AG08395 (cell line): ENCODE measurements at places on chromosomes 2 and 18.

GRCh38 chr18:13450289-13451212, 232.0 kb downstream of the LDLRAD4 start:
- no peak for DNase-seq

DNA sequence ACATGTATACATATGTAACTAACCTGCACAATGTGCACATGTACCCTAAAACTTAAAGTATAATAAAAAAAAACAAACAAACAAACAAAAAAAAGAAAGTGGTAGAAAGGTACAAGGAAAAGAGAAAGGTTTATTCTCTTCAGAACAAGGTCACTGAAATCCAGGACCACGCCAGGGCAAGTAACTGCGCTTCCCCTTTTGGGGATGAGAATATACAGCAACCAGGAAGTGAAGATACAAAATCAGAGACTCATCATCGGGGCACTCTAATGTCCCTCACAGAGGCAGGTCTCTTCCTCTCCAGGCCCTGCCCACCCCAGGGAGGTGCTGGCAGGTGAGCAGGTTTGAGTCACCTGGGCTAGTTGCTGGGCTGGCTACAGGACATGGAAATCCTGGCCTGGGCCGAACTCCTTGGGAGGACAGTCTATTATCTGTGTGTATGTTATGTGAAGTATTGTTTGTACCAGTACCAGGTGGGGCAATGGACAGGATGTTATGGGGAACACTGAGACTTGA, 100.4 kb upstream of the GPR45 start:
- DNase-seq: no peak

DNA sequence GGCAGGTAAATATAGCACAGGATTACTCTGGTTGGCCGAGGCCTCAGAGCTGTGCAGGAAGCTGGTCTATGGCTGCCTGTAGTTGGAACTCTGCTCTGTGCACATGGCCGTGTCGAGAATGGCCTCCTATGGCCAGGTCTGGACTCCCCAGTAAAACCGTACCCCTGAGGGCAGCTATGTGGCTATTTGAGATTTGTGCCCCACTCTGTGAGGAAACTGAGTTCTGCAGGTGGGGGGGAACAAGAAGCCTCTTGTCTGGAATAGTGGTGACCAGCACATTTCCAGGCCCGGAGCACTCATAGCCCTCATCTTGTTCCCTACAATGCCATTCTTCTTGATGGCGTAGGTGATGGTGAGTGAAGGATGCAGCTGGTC, 15.0 kb upstream of the TEX51 start:
- no peak for DNase-seq

DNA sequence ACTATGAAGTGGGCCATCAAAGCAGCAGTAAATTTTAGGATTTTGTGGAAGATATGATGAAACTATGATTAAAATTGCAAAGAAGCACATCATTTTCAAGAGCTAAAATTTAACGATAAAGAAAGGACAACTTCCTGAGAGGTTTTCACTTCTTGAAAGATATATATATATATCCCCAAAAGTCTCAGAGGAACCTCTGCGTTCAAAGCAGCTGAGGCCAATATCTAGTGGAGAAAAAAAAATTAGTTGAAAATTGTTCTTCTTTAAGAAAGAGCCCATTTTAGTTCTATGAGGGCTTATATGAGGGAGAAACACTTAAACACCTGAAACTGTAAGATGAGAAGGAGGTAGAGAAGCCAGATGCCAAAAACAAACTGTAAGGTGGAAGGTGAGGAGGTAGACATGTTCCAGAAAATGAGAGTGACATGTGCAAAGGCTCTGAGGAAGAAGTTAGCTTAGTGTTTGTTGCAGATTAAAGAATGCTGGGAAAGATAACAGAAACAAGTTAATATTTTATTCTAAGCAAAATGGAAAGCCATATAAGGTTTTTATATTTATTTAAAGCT, 72.9 kb upstream of the VRK2 start:
- DNase-seq: no peak

GRCh38 chr2:88561646-88562388, 65.4 kb downstream of the EIF2AK3 start:
- no peak for DNase-seq

DNA sequence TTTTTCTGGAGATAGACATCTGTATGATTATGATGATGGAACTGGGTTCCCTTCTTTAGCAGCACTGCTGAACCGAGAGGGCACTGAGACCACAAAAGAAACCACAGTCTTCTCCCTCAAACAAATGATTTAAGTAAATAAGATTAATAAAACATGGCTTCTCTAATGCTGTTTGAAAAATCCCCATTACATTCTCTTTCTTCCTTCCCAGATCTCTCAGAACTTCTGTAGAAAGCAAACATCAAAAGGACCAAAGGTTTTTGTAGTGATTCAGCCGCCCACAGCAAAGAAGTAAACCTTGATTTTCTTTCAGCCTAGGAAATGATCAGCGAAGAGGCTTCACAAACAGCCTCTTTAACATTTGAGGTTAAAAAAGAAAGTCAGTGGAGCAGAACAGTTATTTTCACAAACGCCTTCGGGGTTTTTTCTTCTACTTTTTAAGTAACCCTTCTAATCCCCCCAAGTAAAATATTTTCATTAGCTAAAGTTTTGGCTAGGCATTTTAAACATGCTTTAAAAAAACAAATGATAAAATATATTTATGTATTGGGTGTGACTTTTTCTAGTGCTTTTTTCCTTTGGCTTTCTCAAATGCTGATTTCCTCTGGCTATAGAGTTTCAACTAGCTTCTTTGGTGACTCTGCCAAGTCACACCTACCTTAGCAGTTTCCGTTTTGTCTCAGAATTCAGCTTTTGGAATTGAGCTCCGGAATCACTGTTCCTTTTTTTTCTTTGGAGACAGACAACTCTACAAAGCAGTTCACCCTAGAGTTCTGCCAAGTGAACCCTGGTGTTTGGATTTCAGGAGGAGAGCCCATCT, 89.6 kb downstream of the UPP2 start:
- DNase-seq: no peak

GRCh38 chr2:179854891-179855290, 6.5 kb downstream of the ZNF385B start:
- no peak for DNase-seq

GRCh38 chr18:9905401-9905922, 8.4 kb upstream of the VAPA start:
- peak; percentile 37 for DNase-seq

DNA sequence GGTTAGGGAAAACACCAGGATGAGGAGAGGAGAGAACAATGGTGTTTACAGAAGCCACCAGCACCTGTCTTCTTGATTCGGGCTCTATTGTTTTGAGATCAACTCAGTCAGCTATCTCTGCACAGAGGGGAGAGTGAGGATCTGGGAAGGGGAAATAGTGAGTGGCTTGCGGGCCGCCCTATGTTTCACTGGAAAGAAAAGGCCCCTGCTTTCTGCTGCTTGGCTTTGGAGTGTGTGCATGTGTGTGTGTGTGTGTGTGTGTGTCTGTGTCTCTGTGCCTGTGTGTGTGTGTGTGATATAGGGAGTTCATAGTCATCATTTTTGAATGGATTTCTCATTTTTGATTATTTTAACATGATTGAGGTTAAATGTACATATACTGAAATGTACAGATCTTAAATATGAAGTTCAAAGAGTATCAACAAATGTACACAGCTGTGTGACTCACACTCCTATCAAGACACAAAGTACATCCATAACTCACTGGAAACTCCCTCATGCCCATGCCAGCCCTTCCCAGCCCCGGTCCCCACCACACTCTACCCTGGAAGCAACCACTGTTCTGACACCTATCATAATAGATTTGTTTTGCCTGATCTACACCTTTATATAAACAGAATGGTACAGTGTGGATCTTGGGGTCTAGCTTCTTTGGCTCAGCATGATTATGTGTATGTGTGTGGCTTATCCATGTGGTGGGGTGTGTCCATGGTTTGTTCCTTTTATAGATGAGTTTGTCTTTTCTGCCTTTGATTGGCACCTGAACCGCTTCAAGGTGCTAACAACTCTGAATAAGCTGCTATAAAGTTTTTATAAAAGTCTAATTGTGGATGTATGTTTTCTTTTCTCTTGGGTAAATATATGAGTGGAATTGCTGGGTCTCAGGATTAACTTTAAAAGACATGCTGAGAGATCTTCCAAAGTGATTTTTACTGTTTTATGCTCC, 258.3 kb downstream of the SETBP1 start:
- DNase-seq: no peak

DNA sequence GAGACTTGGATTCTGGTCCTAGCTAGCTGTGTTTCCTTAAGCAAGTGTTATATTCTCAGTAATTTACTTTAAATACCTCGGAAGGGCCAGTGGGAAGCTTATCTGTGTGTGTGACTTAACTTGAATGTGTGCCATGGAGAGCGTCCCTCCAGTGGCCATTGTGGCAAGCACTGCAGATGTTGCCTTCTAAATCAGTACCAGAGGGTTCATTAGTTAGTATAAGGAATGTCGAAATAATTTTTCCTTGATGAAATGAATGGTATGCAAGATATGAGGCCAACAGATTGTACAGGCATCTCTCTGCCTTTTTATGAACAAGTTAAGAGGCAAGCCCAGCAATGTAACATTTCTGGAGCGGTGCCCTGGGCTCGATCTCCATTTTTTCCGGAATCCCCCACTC, 52.0 kb downstream of the FBXO36 start:
- peak; percentile 84 for DNase-seq

DNA sequence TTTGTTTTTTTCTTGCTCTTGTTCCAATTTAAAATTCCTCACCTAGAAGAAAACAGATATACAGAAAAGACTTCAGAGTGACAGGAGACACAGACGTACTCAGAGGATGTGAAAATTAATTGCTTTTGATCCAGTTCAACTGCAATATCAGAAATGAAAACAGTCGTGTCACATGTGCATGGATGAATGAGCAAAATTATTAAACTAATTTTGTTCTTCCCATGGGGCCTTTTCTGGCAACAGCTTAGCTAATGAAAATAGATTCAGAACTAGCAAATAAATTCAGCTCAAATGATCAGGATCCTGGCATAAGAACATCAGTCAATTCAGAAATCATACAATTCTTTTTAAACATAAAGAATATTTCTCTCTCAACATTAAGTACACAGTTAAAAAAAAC, 100.5 kb downstream of the CABYR start:
- no peak for DNase-seq

DNA sequence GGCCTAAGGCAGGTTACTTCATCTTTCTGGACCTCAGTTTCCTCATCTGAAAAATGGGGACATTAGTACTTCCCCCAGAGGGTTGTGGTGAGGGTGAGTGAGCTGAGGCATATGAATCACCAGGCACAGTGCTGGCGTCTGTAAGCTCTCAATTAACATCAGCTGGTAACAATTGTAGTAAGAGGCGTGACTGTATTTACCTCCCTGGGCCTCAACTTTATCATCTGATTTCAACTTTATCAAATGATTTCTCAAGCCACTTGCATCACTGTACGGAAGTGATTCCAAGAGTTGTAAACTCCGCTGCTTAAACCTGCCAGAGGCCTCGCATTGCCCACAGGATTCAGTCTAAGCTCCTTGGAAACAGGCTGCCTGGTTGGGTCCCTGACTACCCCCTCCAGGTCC, 53.6 kb upstream of the PKDCC start:
- DNase-seq: peak; percentile 84

- DNase-seq: no peak
Observed at GRCh38 chr2:217120429-217120828, 260.6 kb upstream of the TNP1 start.
